ENCODE measurements at places on chromosomes 1 and 21. TPM values are rescaled to one million over a fixed set of nuclear protein-coding genes. Genes with fewer than 3 reads are reported as not detected.

CYYR1 gene
- polyA plus RNA-seq, result 13.2 TPM

OR2L3 gene
- not detected for polyA plus RNA-seq

ASTN1 gene
- not detected for polyA plus RNA-seq

- H3K27ac ChIP-seq, result no peak overlapping the region
- no peak overlapping the region for H3K4me3 ChIP-seq
Observed at GRCh38 chr1:57112148-57112547, 146.3 kb upstream of the C8B start.

DNA sequence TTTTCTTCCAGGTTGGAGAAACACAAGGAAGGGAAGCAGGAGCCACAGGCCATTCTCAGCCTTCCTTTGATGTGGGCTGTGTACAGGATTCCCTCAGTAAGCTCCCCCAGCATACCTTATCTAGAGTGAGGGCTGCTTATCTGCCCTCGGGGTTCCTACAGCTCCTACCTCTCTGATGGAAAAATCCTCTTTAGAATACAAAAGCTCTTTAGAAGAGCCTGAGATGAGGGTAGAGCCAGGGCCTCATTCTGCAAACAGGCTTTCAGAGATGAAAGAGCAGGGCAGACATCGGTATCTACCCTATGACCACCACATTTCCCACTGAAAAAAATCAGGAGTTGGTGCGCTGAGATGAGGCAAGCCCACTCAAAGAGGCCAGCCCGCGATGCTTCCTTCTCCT is 85.1 kb downstream of the PLPP3 start:
- no peak for DNase-seq
- H3K27me3 ChIP-seq, result no peaks in the 10 kb centered on the region
- peaks cover 2% of the 10 kb centered on the region for H3K36me3 ChIP-seq
- H3K4me1 ChIP-seq, result peaks cover 36% of the 10 kb centered on the region
- no peak overlapping the region for H3K27ac ChIP-seq
- H3K4me3 ChIP-seq, result no peak overlapping the region

DNA sequence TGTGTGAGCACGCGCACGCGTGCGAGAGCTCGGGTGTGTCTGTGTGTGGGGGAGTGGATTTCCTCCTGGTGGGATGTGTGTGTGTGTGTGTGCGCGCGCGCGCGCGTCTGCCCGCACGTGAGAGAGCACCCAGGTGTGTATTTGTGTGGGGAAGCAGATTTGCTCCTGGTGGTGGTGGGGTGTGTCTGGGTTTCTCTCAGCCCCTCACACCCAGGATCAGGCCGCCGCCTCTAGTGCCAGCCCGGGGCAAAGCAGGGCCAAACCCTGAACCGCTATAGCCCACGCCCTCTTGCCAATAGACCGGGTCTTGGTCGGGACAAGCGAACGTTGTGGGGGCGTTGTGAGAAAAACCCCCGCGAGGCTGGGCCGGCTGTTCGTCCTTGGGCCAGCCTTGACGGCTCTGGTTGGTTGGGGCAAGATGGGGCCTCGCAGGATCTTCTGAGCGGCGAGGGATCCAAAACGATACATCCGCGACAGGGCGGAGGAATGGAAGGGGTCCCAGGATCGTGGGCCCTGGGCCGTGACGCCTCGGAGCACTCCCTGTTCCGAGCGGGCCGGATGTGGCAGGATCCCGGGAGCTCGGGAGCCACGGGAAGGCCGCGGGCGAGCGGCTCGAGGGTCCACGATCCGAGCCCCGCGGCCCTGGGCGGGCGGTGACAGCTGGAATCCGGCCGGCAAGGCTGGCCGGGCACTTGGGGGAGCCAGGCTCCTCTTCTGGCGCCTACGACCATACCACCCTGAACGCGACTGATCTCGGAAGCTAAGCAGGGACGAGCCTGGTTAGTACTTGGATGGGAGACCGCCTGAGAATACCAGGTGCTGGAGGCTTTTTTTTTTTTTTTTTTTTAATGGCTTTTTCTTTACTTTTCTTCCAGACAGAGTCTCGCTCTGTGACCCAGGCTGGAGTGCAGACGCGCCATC is 68.2 kb downstream of the RNF187 start:
- H3K4me1 ChIP-seq, result no peaks in the 10 kb centered on the region
- no peaks in the 10 kb centered on the region for H3K27me3 ChIP-seq
- no peaks in the 10 kb centered on the region for H3K36me3 ChIP-seq
- H3K27ac ChIP-seq, result no peak overlapping the region

- H3K4me1 ChIP-seq, result no peaks in the 10 kb centered on the region
- H3K4me3 ChIP-seq, result no peak overlapping the region
- H3K27ac ChIP-seq, result no peak overlapping the region
- no peaks in the 10 kb centered on the region for H3K36me3 ChIP-seq
- DNase-seq, result no peak
Observed at GRCh38 chr1:7621334-7622219, 149.5 kb upstream of the VAMP3 start.

Data from endothelial cell of umbilical vein (primary cell).